Stimulated activated CD8-positive, alpha-beta memory T cell treated with anti-CD3 and anti-CD28 coated beads, Interleukin-4, amount 100 ng/mL, for 1 hour (primary cell): ENCODE measurements at places on chromosomes 4 and X.

DNA sequence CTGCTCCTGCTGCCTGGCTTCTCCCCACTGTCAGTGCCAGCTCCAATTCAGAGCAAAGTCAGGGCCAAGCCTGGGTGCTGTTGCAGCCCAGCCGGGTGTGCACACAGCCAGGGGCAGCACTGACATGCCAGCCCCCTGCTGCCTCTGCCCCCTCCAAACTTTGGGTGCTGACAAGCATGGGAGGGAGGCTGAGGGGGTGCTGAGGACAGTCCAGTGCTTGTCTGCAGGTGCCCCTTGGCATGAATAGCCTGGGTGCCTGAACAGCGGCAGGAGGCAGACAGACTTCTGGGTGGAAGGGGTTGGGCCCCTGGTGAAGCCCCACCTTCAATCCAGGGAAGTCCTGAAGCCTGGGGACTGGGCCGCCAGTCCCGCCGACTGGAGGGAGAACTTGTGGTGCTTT lies 31.2 kb upstream of the PAGE1 start:
- no peak for DNase-seq

- no peak for DNase-seq
Observed at GRCh38 chr4:153773236-153773690, 13.4 kb upstream of the RNF175 start.

- no peak for DNase-seq
Observed at GRCh38 chrX:40383360-40383759, 197.4 kb upstream of the ATP6AP2 start.

DNA sequence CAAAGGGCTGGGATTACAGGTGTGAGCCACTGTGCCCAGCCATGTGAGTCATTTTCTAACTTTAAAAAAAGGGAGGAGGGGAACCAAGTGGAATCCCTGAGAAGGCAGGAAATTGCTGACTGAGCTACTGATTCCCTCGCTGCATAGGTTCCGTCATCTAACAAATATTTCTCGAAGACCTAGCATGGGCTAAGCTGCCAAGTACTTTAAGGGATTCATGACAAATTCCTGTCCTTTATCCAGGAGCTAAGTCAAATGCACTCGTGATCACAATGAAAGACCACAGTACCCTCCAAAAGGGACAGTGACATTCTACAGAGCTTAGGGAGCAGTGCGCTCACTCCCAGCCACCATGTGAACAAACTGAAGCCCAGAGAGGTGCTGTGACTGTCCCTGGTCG lies 33.2 kb upstream of the MAN2B2 start:
- no peak for DNase-seq

GRCh38 chr4:2371765-2372487 lies 46.5 kb downstream of the ZFYVE28 start:
- DNase-seq: no peak

DNA sequence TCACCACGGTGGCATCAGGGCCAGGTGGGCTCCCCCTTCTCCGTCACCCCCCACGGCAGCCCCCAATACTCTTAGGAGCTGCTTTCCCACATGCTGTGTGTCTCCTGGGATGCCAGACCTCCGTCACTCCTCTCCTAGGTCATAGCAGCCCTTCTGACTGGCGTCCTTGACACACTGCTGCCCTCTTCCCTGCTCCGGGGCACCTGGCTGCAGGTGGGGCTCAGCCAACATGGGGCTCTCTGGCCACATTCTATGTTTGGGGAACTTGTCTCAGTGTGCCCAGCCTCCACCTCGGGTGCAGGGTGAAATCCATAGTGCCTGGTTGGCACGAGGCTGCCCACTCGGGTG lies 13.8 kb downstream of the TMEM175 start:
- no peak for DNase-seq

- DNase-seq: no peak
Observed at GRCh38 chrX:17456526-17456925, 81.5 kb downstream of the NHS start.

DNA sequence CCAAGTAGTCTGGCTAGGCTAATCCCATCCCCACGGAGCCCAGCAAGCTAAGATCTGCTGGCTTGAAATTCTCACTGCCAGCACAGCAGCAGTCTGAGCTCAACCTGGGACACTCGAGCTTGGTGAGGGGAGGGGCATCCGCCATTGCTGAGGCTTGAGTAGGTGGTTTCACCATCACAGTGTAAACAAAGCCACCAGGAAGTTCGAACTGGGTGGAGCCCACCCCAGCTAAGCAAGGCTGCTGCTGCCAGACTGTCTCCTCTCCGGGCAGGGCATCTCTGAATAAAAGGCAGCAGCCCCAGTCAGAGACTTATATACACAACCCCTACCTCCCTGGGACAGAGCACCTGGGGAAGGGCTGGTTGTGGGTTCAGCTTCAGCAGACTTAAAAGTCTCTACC lies 639.6 kb downstream of the IQCM start:
- no peak for DNase-seq

DNA sequence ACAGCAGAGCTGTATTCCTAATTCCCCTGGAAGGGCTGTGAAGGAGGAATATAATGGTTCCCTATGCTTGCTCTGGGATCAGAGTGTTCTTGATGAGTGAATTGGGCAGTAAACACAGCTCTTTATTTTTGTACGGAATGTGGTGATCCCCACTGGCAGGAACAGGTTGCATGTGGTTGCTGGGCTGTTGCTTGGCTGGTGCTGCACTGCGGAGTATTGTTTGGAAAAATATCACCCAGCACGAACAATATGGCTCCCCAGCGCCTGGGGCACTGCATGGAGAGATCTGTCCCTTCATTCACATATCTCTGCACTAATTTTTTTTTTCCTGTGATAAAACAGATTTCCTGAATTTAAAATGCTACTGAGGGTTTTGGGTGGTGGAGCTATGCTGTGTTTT lies 119.7 kb downstream of the MGST2 start:
- no peak for DNase-seq

DNA sequence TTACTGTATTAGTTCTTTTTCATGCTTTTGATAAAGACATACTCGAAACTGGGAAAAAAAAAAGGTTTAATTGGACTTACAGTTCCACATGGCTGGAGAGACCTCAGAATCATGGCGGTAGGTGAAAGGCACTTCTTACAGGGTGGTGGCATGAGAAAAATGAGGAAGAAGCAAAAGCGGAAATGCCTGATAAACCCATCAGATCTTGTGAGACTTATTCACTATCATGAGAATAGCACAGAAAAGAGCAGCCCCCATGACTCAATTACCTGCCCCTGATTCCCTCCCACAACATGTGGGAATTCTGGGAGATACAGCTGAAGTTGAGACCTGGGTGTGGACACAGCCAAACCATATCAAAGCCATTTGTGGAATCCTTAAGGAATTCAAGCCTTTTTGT lies 1238.9 kb downstream of the ADGRL3 start:
- DNase-seq: no peak

DNA sequence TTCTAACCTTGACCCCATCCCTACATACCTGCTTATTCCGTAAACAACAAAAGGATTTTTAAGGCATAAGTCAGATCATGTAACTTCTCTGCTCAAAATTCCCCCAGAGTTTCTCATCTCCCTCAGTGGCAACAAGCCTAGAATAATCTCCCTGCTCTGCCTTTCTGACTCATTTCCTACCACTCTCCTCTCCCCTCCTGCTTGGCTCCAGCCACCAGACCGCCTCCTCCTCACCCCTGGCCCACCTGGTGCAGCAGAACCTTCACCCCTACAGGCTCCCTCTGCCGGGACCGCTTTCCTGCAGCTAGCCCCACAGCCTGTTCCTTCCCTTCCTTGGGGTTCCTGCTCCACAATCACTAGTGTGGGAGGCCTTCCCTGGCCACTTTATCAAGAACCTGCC lies 32.1 kb downstream of the TSPAN5 start:
- no peak for DNase-seq

DNA sequence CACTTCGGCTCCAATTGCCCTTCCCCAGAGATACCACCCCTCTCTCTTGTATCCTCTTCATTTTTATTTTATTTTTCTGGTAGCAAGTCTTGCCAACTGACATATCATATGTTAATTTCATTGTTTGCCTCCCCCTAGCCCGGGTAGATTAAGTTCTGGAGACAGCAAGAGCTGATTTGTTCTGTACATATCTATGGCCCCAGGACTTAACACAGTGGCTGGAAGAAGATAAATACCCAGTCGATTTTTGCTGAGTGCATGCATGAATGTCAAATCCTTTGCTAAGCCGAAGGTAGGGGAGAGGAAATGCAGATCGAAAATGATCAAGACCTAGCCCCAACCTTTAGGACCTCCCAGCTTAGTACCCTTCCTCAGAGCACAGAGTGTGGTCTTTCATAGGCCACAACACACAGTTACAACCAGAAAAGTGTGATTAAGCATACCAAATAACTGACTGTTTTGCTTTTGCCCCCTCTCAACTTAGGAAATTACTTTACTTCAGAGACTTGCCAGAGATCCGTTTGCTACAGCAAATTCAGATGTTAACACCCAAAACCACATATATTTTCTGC lies 58.7 kb upstream of the KLF3 start:
- DNase-seq: no peak

GRCh38 chr4:150108691-150109090 lies 30.4 kb downstream of the DCLK2 start:
- DNase-seq: no peak
